ENCODE measurements at places on chromosomes 7 and 10.

- DNase-seq: no peak
Measured at GRCh38 chr10:130105724-130106123, 4.9 kb downstream of the C10orf143 start.

GRCh38 chr7:110800984-110801383 is 289.9 kb upstream of the LRRN3 start:
- DNase-seq: no peak

DNA sequence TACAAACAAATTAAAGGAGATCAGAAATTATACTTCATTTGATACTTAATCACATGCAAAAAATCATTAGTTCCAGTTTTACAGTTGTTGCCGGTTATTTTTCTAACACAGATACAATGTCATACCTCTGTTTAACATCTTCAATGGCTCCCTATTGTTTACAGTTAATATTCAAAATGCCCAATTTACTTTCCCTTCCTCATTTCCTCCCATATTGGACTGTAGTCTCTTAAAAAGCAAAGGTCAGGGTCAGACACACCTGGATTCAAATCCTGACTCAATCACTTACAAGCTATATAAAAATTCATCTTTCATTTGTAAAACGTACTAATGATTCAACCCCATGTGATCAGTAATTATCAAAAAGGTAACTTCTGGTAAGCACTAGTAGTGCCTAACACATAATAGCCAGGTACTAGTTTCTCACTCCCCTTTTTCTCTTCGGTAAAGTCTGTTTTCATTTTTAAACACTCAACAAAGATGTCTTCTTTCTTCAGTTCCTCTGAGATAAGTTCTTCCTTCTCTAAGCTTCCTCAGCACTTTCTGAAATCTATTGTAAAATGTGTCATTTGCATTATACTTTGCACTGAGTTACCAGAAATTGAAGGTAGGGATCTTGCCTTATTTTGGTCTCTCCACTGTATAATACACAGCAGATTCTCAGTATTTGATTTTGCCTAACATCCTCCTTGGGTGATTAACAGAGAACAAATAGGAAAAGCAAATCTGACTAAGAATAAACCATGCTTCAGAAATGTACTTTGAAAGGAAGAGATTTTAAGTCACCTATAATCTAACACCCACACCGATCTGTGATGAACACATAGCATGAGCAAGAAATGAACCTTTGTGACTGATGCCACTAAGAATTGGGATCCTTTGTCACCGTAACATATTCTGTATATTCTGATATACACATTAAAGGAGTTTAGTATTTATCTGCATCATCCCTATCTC is 16.1 kb downstream of the KMT2C start:
- no peak for DNase-seq

DNA sequence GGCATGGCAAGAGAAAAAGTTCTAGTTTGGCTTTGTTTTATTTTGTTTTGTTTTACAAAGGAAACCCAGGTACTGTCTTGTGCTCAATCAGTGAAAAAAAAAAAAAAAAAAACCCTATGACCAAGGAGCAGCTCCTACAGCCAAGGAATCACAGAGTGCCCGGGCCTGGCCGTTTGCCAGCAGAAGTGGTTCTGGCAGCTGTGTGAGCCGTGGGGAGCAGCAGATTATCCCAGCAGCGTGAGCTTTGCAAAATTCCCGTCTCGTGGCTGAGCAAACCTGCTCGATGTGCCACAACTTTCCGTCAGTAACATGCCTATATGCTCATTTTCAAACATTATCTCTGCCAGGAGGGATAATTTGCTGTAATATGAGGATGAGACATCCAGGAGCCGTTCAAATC is 293.7 kb downstream of the POU6F2 start:
- DNase-seq: no peak

GRCh38 chr7:130272381-130273080 is 5.9 kb downstream of the CPA2 start:
- DNase-seq: no peak

DNA sequence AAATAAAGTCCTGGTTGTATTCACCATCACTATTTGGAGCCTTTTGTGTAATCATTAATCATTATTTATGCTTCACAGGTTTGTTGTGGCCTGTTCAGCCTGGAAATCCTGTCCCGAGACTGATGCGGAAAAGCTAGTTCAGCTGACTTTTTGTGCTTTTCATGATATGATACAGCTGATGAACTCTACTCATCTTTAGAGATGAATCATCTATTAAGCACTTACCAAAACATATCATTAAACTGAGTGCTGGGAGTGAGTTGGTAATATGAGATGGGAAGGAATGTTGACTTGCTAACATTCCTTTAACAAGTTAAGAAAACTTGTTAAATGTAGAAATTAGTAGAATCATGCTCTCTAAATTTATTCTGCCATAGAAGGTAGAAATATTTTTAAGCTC is 53.0 kb downstream of the CROT start:
- no peak for DNase-seq

- no peak for DNase-seq
Measured at GRCh38 chr10:49092477-49092876, 22.8 kb downstream of the VSTM4 start.

- no peak for DNase-seq
Measured at GRCh38 chr7:18685971-18686370, 190.4 kb downstream of the HDAC9 start.

GRCh38 chr10:86122646-86123045 is 243.9 kb downstream of the GRID1 start:
- no peak for DNase-seq

DNA sequence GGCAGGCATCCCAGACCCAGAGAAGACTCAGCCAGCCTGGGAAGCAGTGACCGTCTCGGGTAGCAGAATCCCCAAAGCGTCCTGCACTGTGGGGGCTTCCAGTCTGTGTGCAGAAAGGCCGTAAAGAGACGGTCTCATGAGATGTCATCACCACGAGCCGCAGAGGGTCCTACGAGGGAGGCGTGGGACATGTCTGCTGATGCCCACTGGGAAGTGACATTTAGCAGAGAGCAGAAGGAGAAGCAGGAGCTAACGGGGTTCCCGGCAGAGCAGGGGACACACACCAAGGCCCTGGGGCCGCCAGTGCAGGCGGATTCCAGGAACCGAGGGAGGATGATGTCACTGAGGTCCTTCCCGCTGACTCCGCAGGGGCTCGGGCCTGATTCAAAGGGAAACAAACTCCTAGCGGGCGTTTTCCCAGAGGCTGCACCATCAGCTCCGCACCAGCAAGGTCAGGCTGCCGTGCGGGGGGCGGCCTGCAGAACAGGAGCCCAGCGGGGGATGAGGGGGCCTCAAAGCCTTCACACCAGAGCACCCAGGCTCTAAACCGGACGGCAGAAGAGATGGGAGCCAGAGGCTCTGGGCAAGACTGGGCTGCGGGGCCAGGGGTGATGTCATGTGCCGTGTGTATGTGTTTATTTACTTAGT is 85.4 kb upstream of the PDGFA start:
- no peak for DNase-seq

DNA sequence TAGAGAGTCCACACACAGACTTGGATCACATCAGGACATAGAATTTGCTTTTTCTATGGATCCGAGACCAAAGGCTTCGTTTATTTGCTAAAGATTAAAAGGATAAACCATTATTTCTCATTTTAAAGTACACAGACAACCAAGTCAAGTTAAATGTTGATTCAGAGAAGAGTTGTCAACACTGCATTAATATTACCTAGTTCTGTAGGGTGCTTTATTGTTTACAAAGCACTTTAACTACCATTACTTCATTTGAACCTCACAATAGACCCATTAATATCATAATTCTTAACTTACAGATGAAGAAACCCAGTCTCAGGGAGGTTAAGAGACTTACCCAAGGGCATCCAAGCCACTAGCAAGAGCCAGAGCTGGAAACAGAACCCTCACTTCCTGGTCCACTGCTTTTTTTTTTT is 43.2 kb upstream of the GSAP start:
- no peak for DNase-seq

GRCh38 chr7:111074071-111074747 is 16.7 kb upstream of the LRRN3 start:
- DNase-seq: no peak

- no peak for DNase-seq
Measured at GRCh38 chr7:151866761-151867655, 9.9 kb downstream of the PRKAG2 start.

- DNase-seq: no peak
Measured at GRCh38 chr7:2108501-2109250, 124.1 kb downstream of the MAD1L1 start.

GRCh38 chr10:131198843-131199242 is 112.7 kb downstream of the TCERG1L start:
- DNase-seq: no peak

- no peak for DNase-seq
Measured at GRCh38 chr7:9776900-9777299, 1196.8 kb upstream of the PHF14 start.

- DNase-seq: no peak
Measured at GRCh38 chr7:4687956-4688355, 5.9 kb downstream of the FOXK1 start.

DNA sequence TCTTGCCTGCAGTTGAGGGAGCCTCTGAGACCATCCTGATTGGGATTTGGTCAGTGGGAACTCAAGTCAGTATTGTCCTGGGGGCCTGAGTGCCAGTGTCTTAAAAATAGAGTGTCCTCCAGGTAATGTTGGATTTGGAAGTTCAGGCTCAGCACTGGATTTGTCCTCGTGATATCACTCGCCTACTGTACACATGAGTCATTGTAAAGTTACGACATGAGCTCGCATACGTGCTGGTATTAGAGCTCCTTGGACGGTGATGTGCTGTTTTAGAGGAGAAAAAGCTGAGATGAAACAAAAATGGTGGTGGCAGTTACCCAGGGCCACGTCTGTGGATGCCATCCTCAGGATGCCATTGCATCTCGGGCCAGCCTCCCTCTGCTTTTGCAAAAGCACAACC is 78.2 kb downstream of the MGMT start:
- no peak for DNase-seq

DNA sequence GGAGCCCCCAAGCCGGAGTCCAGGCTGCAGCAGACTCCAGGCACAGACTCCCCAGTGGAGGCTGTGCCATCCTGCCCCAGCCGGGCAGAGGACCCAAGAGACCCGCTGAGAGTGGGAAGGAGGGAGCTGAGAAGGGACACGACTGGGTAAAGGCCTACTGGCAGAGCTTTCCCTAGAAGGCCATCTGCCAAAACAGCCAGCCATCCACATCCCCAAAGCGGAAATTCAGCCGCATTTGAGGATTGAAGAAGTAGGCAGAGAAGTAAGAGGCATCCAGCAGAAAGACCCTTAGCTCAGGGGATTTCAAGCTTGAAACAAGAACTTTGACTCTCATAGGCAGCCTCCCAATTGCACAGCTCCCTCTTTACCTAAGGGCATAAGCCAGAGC is 857 bp downstream of the CPXM2 start:
- DNase-seq: no peak

GRCh38 chr7:154917808-154918160 is 85.1 kb downstream of the PAXIP1 start:
- DNase-seq: no peak

- no peak for DNase-seq
Measured at GRCh38 chr7:36048902-36049240, 104.2 kb upstream of the EEPD1 start.

DNA sequence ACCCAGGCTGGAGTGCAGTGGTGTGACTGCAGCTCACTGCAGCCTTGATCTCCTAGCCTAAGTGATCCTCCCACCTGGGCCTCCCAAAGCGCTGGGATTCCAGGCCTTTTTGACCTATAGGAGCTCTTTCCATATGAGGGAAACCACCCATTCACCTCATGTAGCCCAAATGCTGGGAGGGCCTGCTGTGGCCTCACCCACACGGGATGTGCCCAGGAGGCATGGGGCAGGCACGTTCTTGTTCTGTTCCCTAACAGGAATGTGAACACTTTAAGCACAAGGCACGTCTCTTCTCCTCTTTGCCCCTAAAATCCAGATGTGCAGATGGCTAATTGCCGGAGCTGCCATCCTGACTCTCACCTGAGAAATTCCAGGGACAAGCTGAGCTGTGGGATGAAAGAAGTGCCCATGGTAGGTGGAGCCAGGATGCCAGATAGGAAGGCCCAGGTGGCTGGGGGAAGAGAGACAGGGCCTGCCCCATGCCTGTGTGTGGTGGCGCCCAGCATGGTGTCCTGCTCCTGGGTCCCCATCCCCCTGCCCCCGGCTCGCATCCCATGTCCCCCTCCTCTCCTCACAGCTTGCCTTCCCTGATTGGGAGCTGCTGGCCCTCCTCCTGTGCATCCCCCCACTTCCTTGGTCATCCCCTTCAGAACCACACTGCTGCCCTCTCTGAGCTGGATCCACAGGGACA is 17.3 kb downstream of the CAMK2B start:
- DNase-seq: no peak

DNA sequence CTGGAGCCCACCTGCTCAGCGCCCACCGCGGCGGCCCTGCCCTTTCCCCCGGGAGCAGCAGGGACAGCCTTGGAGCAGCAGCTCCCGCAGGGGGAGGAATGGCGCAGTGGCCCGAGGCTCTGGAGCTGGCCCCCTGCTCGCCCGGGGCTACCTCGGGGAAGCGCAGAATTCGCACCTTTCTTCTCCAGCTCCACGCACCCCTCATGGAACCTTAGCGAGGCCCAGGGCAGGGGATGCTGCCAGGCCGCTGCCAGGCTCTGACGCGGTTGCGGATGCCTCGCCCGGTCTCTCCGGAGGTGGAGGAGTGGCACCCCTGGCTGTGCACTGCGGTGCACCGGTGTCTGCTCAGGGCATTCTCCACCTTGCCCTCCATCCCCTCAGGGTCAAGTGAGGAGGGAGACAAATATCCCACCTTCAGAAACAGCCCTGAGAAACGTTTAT is 84.9 kb upstream of the MKI67 start:
- no peak for DNase-seq

- no peak for DNase-seq
Measured at GRCh38 chr7:150668472-150668911, 17.0 kb upstream of the GIMAP2 start.

DNA sequence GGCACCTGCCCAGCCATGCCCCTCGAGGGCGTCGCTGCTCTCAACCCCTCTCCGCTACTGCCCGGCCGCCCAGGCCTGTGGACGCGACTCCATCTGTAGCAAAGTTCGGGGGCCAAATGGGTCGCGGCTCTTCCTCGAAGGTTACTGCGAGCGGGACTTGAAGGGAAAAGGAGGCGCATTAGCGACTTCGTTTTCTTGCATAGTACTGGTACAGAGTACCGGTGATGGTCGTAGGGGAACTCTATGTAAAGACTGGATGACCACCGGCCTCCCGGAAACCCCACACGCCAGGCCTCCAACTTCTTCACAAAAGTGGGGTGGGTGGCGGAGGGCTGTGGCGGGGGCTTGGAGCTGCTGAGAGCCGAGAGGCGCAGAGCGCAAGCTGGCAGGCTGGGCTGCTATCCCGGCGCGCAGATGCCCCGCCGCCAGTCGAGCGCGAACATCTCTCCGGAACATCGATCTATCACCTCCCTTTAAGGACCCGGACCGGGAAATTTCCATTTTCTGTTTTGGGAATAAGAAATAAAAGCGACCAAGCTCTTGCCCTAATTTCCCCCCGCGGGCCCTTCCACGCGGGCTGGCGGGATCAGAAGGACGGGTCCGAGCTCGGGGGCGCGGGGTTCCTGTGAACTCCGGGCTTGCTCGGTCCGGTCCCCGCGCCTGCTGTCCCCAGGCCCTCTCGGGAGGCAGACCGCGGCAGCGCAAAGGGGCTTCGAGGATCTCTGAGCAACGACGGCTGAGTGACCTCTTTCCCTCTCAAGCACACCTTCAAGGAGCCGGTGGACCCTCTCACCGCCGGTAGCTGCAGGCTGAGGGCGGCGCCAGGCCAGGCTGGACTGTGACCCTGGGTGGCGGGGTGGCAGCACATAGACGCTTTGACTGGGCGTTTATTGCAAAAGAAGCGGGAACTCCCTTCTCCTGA is 12.2 kb upstream of the FEZF1 start:
- no peak for DNase-seq
